ENCODE measurements at places on chromosomes 12 and 14. TPM values are rescaled to one million over a fixed set of nuclear protein-coding genes. Genes with fewer than 3 reads are reported as not detected.

The RASAL1 gene
- total RNA-seq = not detected

The CLEC7A gene
- total RNA-seq = 22.6 TPM

The ZNF891 gene
- 4.3 TPM for total RNA-seq

The IL23A gene
- not detected for total RNA-seq

The KRT8 gene
- 175 TPM for total RNA-seq

The SRP54 gene
- total RNA-seq = 87.2 TPM

The RDH16 gene
- 0.71 TPM for total RNA-seq

The SLCO1B1 gene
- total RNA-seq = not detected

The GLIPR1L1 gene
- total RNA-seq = not detected

The LMNTD1 gene
- not detected for total RNA-seq

The RPL10L gene
- total RNA-seq = not detected

The PPP1R1A gene
- total RNA-seq = 3.3 TPM

The INSM2 gene
- total RNA-seq = not detected

The OASL gene
- total RNA-seq = 3.1 TPM

The OTX2 gene
- not detected for total RNA-seq

The KRT83 gene
- not detected for total RNA-seq

The IGF1 gene
- 44.0 TPM for total RNA-seq

The SLC2A13 gene
- total RNA-seq = 14.5 TPM

The CAPS2 gene
- total RNA-seq = 18.7 TPM

The PZP gene
- not detected for total RNA-seq

The DEPDC4 gene
- total RNA-seq = not detected

The LIN7A gene
- total RNA-seq = 5.8 TPM

The GNB3 gene
- total RNA-seq = 9.3 TPM

The HPD gene
- 1.2 TPM for total RNA-seq

The DPF3 gene
- 8.9 TPM for total RNA-seq

The FMNL3 gene
- 26.7 TPM for total RNA-seq

The TNFAIP2 gene
- total RNA-seq = 135 TPM

The WSCD2 gene
- 6.9 TPM for total RNA-seq

The MFAP5 gene
- 158 TPM for total RNA-seq

The BDKRB1 gene
- not detected for total RNA-seq

The LRRC23 gene
- total RNA-seq = 8.5 TPM

The SEC23A gene
- total RNA-seq = 186 TPM

The KLC1 gene
- total RNA-seq = 545 TPM

The TM9SF1 gene
- total RNA-seq = 81.9 TPM

The ZDHHC22 gene
- not detected for total RNA-seq

The RNASE3 gene
- total RNA-seq = not detected

The KRT6B gene
- total RNA-seq = not detected

The LGR5 gene
- total RNA-seq = 1.8 TPM

The MUCL1 gene
- total RNA-seq = not detected

The SYCP3 gene
- total RNA-seq = not detected

The TRMT61A gene
- 18.6 TPM for total RNA-seq

The KRT78 gene
- not detected for total RNA-seq

The IGFBP6 gene
- total RNA-seq = 1,999 TPM

The CCDC197 gene
- total RNA-seq = not detected

The ADCY6 gene
- total RNA-seq = 102 TPM

The MIP gene
- not detected for total RNA-seq

The KRT75 gene
- not detected for total RNA-seq

The TROAP gene
- 0.99 TPM for total RNA-seq

The ITPR2 gene
- total RNA-seq = 28.3 TPM

The RERG gene
- 120 TPM for total RNA-seq

The MYH6 gene
- total RNA-seq = not detected

The PLCZ1 gene
- total RNA-seq = not detected

The P2RX7 gene
- total RNA-seq = 3.2 TPM

The BMAL2 gene
- total RNA-seq = 11.1 TPM

The WNT1 gene
- total RNA-seq = not detected

The KRT72 gene
- total RNA-seq = not detected

Data from thoracic aorta (tissue), 2 donors.